ENCODE measurements at places on chromosomes 12 and 14.

GRCh38 chr14:24542346-24542936 lies 33.6 kb downstream of the CTSG start:
- DNase-seq: no peak

GRCh38 chr14:77126461-77126990 lies 15.1 kb downstream of the ZDHHC22 start:
- DNase-seq: no peak

DNA sequence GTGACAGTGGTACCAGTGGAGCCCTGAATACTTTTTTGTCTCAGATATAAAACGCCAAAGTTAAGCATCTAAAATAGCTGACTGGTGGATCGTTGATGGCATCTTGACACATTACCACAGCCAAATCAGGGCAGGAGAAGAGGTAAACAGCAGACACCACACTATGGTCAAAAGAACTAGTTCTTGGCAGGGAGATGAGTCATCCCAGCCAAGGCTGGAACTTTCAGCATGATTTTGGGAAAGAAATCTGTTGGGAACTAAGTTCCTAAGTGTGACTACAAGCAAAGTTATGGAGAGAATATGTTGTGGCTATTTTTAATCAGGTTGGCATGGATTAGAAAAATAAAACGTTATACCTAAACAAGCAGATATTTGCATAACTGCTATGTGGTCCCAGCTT lies 36.9 kb downstream of the LGR5 start:
- DNase-seq: peak; percentile 82

- DNase-seq: no peak
Measured at GRCh38 chr14:54640506-54640905, 73.6 kb downstream of the SAMD4A start.

- no peak for DNase-seq
Measured at GRCh38 chr12:88339966-88340365, 197.9 kb downstream of the TMTC3 start.

DNA sequence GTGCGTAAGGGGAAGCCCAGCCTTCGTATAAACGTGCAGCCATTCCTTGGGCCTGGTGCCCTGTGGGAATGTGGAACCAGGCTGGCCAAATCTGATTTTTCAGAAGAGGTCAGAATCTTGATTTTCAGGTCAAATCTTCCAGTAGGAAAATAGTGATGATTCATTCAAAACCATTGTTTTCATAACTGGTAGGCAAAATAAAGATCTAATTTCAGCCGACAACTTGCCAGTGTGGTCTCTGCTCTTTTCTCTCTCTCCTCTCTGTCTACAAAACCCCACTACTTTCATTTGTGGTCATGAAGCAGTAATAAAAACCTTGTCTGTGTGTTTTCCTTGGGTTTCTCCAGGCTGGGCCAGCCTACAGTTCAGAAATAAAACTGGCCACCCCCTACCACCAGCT lies 135.1 kb downstream of the RBM19 start:
- DNase-seq: no peak

DNA sequence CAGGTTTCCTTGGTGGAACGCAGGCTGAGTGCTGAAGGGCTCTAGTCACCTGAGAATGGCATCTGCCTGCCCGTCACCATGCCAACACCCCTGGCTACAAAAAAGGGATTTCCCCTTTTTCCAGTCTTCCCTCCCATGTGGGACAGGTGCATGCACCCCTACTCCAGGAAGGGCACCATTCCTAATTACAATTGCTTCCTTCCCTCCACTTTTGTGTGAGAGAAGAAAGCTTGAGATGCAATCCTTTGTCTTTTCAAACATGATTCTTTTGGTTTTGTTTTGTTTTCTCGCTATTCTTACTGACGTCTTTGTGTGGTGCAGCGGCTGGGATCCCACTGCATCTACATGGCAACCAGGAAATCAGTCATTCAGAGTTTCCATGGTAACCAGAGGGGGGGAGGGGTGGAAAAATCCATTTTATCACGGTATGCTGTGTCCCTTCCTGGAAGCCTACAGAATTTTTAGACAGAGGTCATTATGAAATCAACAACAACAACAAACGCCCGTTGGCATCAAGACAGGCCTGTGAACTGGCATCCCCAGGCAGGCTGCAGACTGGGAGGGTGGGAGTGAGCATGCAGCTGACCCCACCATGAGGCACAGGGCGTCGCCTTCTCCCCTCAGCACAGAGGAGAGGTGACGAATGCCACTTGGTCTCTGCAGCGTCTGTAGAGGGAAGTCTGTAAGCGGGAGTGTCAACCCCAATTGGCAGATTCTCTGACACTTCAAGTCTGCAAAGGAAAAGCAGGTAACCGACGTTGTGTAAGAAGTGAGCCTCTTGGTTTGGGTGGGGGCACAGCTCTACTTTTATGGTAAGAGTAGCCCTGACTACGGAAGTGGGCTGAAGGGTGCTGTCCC lies 13.6 kb upstream of the GNG2 start:
- DNase-seq: no peak

DNA sequence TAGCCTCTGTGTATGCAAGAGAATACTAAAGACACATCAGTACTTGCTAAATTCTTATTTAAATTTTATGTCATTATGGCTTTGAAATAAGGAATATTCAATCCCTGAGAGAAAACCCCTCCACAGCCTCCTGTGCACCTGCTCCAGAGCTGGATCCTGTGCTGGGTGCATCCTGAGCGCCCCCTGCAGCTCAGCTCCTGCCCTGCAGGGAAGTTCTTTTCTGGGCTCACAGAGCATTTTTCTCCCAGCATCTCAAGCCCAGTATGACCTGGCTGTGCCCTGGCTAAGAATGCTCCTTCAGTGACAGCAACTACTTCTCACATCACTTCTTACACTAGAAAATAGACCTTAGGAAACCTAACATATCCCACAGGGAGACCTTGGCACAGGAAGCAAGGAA lies 1211.7 kb downstream of the TMEM121 start:
- DNase-seq: no peak

DNA sequence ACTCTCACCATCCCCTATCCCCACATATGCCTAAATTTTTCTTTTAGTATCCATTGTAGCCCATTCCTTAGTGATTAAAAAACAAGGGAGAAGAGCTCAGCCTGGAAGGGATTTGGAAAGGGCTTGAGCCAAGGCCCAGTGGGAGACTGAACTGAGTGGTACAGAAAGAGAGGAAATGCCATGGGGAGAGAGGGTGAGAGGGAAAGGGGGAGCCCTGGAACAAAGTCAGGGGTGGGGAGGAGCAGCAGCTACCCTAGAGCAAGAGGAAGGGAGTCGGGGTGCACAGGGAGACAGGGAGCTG lies 2.6 kb upstream of the ATN1 start:
- DNase-seq: no peak

GRCh38 chr14:98919434-98919833 lies 352.6 kb downstream of the BCL11B start:
- no peak for DNase-seq

- no peak for DNase-seq
Measured at GRCh38 chr12:83276904-83277303, 590.2 kb downstream of the TMTC2 start.

DNA sequence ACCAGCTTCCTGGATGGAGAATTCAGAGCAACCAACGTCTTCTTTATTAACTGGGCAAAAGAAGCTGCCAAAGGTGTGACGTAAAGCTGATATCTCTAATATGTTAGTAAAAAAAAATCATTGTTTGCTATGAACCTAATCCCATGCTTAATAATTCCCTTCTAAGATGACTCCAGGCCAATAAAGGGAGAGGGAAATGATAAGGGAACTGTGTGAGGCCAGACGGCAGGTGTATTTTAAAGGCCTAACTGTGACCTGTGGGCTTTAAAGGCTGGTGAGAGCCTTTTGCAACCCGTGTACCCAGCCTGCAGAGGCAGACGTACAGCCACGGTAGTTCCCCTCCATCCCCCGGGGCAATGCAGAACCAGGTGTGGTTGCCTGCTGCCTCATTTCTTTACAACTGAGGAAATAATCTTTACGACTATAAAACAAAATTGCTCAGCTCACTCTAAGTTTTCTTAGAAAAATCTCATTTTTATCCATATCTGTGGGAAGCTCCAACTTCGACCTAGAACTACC lies 370.6 kb downstream of the EGLN3 start:
- DNase-seq: no peak

- DNase-seq: no peak
Measured at GRCh38 chr14:101681795-101682194, 79.7 kb upstream of the PPP2R5C start.
